Adipose tissue (tissue), 3 donors: ENCODE measurements at places on chromosomes 16 and 17. TPM values are rescaled to one million over a fixed set of nuclear protein-coding genes. Genes with fewer than 3 reads are reported as not detected.

RPAIN gene
- 31.7 TPM for polyA plus RNA-seq

ZFHX3 gene
- 2.5 TPM for polyA plus RNA-seq

KCNJ12 gene
- polyA plus RNA-seq = 0.12 TPM

KCNAB3 gene
- polyA plus RNA-seq = 1.9 TPM

KRT39 gene
- polyA plus RNA-seq = 0.06 TPM

MMP28 gene
- 18.7 TPM for polyA plus RNA-seq
